Osteoblast (primary cell): ENCODE measurements at places on chromosomes 3 and 15. TPM values are rescaled to one million over a fixed set of nuclear protein-coding genes. Genes with fewer than 3 reads are reported as not detected.
A peak's percentile ranks its signal among the peaks of the same experiment; 100 is the strongest.

- DNase-seq = peak; percentile 84
Measured at GRCh38 chr15:25787855-25788520, 75.1 kb downstream of the ATP10A start.

DNA sequence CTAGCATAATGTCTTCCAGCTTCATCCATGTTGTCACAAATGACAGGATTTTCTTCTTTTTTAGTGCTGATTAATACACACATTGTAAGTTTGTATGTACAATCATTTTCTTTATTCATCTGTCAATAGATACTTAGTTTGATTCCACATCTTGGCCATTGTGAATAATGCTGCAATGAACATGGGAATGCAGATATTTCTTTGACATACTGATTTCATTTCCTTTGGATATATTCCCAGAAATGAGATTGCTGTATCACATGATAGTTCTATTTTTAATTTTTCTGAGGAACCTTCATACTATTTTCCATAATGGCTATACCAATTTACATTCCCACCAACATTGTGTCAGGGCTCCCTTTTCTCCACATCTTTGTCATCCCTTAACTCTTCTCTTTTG, 117.9 kb downstream of the MEIS2 start:
- DNase-seq = no peak

DNA sequence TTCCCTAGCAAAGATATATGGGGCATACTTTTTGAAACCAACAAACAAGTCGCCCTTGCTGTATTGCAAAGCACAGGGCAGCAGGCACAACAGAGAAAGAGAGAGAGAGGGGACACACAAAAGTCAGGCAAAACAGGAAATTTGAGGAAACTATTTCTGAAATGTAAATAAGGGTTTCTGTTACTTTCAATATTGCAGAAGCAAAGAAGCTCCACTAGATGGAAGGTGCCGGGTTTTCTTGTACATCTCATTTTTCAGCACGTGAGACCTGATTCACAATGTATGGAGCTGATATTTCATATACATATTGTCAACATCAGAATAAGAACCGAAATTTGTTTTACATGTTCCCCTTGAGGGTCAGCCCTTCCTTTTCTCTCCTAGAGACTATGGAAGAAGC, 127.4 kb downstream of the FOXP1 start:
- no peak for DNase-seq

The ISL2 gene
- total RNA-seq = 0.29 and 1.1 TPM in 2 replicates

The PLSCR5 gene
- not detected in 2 replicates for total RNA-seq

The B3GALNT1 gene
- total RNA-seq = 25.0 and 29.2 TPM in 2 replicates

DNA sequence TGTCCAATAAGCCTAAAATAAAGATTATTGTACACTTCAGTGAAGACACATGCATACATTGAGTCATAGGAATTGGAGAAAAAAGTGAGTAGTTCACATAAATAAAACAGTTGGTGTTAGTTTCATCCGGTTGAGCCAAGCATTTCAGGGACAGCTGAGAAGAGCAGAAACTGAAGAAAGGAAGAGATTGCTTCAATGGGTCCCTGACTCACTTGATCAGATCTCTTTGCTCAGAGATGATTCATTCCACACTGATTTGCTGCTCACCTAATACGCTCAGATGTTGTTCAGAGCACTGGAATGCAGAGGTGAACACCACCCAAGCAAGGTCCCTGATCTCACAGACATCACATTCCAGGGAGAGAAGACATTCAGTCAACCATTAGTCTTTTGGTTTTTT, 93.7 kb downstream of the RAD18 start:
- peak; percentile 93 for DNase-seq

The PARP15 gene
- 3.2 and 3.6 TPM in 2 replicates for total RNA-seq

DNA sequence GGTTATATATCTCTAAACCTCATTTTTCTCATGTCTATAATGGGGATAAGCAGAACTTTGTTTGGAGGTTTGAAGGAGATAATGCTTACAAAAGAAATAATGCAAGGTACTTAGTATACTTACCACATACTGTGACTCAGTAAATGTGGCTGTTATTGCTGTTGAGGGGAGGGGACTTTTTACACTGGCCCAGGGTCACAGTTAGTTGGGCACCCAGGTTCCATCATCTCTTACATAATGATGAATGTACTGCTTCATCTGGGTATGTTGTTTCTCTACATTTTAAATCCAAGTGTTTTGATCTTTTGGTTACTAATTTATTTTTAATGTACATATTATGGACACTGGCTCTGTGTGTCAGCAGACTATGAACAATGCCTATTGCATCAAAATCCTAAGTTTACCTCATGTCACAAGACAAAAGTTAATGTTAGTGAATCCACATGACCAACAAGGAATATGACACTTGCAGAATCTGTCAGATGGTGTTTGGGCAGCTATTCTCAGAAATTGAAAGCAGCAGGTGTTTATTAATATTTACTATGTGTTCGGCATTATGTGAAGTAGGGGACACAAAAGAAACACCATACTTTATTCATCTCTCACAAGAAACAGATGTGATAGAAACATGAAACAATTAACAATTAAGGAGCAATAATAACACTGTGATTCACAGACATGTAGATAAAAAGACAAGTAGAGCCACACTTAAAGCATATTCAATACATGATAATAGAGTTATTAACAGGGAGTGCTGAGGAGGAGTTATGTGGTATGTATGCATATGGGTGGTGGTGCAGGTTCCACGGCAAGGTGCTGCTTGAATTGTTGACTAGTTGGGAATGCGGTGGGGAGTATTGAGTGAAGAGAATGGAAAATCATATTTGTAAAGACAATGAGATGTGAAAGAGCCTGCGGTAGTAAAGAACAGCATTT, 109.7 kb downstream of the GALK2 start:
- DNase-seq = no peak

The PLCB2 gene
- under 0.01 TPM in 2 replicates for total RNA-seq

The SLC22A13 gene
- total RNA-seq = 0.29 and 0.36 TPM in 2 replicates

DNA sequence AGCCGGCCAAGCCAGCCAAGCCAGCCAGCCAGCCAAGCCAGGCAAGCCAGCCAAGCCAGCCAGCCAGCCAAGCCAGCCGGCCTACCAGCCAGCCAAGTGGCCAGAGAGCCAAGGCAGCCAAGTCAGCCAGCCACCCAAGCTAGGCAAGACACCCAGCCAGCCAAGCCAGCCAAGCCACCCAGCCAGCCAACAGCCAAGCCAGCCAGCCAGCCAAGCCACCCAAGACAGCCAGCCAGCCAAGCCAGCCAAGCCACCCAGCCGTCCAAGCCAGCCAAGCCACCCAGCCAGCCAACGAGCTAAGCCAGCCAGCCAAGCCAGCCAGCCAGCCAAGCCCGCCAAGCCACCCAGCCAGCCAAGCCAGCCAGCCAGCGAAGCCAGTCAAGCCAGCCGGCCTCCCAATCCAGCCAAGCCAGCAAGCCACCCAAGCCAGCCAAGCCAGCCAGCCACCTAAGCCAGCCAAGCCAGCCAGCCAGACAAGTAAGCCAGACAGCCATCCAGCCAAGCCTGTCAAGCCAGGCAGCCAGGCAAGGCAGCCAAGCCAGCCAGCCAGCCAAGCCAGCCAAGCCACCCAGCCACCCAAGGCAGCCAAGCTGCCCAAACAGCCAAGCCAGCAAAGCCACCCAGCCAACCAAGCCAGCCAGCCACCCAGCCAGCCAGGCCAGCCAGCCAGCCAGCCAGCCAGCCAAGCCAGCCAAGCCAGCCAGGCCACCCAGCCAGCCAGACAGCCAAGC, 200.5 kb downstream of the GOLGA6L6 start:
- peak; percentile 97 for DNase-seq

- peak; percentile 68 for DNase-seq
Measured at GRCh38 chr3:157248590-157249422, 88.9 kb upstream of the CCNL1 start.

The AP3B2 gene
- under 0.01 and 0.36 TPM in 2 replicates for total RNA-seq

DNA sequence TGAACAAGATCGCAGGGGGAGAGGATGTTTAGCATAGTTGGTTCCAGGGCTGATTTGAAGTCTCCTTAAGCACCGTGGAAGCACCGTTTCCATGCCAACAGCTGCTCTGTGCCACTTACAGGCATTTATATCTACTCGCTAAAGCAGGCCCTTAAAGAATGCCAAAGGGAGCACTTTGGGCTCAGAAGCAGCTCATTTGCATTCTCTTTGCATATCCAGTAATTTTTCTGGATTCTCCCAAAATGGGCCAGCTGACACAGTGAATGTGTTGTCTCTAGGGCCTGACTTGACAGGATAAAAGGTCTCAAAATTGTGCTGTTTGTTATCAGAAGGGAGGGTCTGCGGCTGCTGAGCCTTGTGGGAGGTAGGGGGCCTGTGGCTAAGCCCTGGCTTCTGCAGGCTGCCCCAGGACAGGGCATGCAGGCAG, 138.6 kb downstream of the FBLN2 start:
- no peak for DNase-seq

- DNase-seq = no peak
Measured at GRCh38 chr15:57134851-57135250, 216.4 kb downstream of the TCF12 start.

GRCh38 chr15:34365836-34366235, 1.2 kb downstream of the LPCAT4 start:
- DNase-seq = no peak

GRCh38 chr15:39183164-39183881, 397.6 kb upstream of the THBS1 start:
- DNase-seq = no peak

DNA sequence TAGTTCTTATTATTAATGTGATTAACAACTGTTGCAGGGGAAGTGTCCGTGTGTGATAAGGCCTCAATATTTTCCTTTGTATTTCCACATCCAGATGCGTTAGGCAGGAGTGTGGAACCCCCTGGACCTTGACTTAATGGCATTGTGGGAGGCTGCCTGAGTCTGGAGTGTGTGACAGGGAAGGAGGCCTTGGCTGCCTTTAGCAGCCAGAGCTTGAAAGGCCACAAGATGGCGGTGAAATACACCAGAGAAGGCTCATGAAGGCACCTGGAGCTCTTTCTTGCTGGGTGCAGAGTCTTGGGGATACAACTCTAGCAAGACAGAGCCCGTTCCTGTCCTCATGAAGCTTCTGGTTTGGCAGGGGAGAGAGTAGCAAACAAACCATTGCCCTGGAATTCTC, 36.9 kb downstream of the POLR2M start:
- DNase-seq = peak; percentile 80
